Endothelial cell (in vitro differentiated cells): ENCODE measurements at places on chromosomes 11 and 22. TPM values are rescaled to one million over a fixed set of nuclear protein-coding genes. Genes with fewer than 3 reads are reported as not detected.
A peak's percentile ranks its signal among the peaks of the same experiment; 100 is the strongest.

DNA sequence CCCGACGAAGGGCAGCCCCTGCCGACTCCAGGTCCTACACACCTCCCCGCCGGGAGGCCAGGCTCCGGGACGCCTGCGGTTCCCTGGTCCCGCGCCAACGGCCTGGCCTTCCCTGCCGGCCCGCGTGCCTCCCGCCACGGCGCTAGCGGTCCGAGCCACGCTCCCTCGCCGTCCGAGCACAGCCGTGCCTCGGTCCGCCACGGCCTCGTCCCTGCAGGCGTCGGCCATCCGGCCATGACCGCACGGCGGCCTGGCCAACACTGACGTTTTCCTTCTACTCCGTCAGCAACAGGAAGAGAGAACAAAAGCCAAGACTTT lies 532 bp downstream of the EIF4G2 start:
- peaks cover 48% of the 10 kb centered on the region for H3K4me1 ChIP-seq
- peaks cover 5% of the 10 kb centered on the region for H3K27me3 ChIP-seq
- H3K36me3 ChIP-seq: peaks cover 43% of the 10 kb centered on the region
- DNase-seq: no peak

GRCh38 chr11:57834852-57835251 lies 73.2 kb downstream of the CTNND1 start:
- no peak overlapping the region for H3K27ac ChIP-seq
- H3K36me3 ChIP-seq: no peaks in the 10 kb centered on the region
- peaks cover 5% of the 10 kb centered on the region for H3K4me1 ChIP-seq
- no peaks in the 10 kb centered on the region for H3K27me3 ChIP-seq

- peaks cover 14% of the 10 kb centered on the region for H3K36me3 ChIP-seq
- no peak overlapping the region for H3K4me3 ChIP-seq
- peaks cover 19% of the 10 kb centered on the region for H3K27me3 ChIP-seq
- DNase-seq: no peak
- H3K4me1 ChIP-seq: peaks cover 57% of the 10 kb centered on the region
- H3K27ac ChIP-seq: peak overlapping the region; percentile 65
Measured at GRCh38 chr11:34184505-34185015, 79.1 kb downstream of the NAT10 start.

GRCh38 chr11:46039990-46040389 lies 81.3 kb downstream of the PHF21A start:
- no peak overlapping the region for H3K4me3 ChIP-seq
- peaks cover 9% of the 10 kb centered on the region for H3K4me1 ChIP-seq
- no peak overlapping the region for H3K27ac ChIP-seq

DNA sequence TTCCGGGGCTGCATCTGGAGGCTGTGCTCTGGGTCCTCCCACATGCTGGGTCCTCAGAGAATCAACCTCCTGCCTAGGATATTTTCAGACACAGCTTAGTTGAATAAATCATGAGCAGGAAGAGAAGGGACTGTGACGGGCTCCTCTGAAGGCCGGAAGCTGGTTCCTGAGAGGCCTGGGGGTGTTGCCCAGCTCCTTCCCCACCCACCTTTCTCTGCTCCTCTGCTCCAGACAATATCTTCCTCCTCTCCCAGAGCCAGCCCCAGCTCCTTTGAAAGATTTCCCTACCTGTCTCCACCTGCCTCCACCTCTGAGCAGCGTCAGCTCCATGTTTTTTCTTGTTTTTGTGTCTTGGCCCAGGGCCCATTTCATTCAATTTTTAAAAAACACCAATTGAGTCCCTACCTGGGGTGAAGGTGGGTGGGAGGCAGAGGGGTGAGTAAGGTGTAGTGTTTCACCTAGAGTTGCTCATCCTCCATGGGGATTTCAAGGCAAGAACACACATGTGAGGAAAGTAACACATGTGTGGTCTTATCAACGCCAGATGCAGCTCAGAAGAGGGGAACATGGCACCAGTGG lies 24.8 kb upstream of the THY1 start:
- H3K36me3 ChIP-seq: no peaks in the 10 kb centered on the region
- peaks cover 21% of the 10 kb centered on the region for H3K4me1 ChIP-seq
- no peak for DNase-seq
- H3K27me3 ChIP-seq: peaks cover 4% of the 10 kb centered on the region
- H3K27ac ChIP-seq: no peak overlapping the region

Gene CTTN
- total RNA-seq: 458 TPM

Gene JHY
- 2.8 TPM for total RNA-seq

Gene RAB36
- total RNA-seq: 2.2 TPM

Gene SLC17A6
- total RNA-seq: not detected

Gene FREY1
- total RNA-seq: 1.1 TPM
